ENCODE measurements at places on chromosomes 16 and 17. TPM values are rescaled to one million over a fixed set of nuclear protein-coding genes. Genes with fewer than 3 reads are reported as not detected.
A peak's percentile ranks its signal among the peaks of the same experiment; 100 is the strongest.

The RRAD gene
- 2.4 TPM for total RNA-seq

The IKZF3 gene
- 0.41 TPM for total RNA-seq

The EPX gene
- not detected for total RNA-seq

The FOXO3B gene
- total RNA-seq = 9.4 TPM

The GNG13 gene
- total RNA-seq = not detected

The ADAMTS18 gene
- total RNA-seq = 0.82 TPM

The CLUH gene
- total RNA-seq = 24.1 TPM

The MAP3K14 gene
- 0.82 TPM for total RNA-seq

The KCNH6 gene
- total RNA-seq = not detected

The MYH2 gene
- not detected for total RNA-seq

The OSBPL7 gene
- 7.3 TPM for total RNA-seq

DNA sequence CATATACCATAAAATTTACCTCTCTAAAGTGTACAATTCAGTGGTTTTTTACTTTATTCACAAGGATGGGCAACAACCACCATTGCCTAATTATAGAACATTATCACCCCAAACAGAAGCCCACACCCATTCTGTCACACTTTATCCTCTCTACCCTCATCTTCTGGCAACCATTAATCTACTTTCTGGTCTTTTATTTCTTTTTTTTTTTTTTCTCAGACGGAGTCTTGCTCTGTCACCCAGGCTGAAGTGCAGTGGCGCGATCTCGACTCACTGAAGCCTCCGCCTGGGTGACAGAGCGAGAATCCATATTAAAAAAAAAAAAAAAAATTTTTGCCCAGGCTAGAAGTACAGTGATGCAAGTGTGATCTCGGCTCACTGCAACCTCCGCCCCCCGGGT is 90.7 kb upstream of the CLEC18B start:
- DNase-seq = no peak

DNA sequence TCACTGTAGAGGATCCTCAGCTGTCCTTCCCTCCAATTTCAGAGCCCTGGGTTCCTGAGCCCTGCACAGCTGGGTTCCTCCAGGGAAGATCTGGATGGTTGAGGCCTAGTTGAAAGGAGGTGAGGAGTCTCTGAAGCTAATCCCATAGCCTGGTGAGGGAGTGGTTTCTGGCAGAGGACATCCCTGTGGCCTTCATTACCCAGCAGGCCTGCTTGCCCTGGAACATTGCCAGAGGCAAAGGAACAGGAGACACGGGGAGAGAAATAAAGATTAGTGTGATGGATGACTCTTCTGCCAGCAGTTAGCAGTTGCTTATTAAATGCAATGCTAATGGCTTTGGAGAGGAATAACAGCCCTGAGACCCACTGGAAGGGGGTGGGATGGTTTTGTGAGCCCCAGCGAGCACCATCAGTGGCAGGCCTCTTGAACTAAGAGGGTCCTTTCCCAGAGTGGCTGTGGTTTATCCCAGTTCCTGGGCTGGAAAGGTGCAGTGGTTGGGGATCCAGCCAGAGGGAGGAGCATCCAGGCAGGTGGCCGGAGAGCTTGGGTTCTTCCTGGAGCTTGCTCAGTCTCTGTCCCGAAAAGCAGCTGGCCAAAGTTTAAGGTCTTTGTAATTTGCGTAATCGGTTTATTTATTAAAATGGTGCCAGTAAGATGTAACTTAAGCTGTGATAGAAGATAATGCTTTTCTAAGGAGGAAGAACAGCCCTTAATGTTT is 209.7 kb downstream of the CCDC182 start:
- DNase-seq = no peak

- no peak for DNase-seq
Measured at GRCh38 chr16:85820604-85821372, 21.3 kb downstream of the COX4I1 start.

GRCh38 chr17:37488009-37488604 is 1.6 kb upstream of the DUSP14 start:
- DNase-seq = peak; percentile 22

DNA sequence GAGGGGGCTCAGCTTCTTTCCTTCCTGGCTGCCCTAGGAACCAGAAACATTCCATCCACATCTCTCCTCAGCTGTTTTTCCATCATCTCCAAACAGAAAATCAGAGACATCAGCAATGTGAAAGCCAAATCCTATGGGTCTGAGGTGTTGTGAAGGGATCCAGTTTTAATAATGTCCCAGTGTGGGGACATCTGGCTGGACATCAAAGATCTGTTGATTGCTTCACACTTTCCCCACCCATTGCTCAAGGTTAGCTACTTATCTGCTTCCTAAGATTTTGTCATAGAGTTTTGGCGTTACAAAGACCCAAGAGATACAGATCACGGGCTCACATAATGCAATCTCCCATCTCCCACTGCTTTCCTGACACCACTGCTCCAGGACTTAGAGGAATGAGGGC is 47.8 kb upstream of the AXIN2 start:
- no peak for DNase-seq

DNA sequence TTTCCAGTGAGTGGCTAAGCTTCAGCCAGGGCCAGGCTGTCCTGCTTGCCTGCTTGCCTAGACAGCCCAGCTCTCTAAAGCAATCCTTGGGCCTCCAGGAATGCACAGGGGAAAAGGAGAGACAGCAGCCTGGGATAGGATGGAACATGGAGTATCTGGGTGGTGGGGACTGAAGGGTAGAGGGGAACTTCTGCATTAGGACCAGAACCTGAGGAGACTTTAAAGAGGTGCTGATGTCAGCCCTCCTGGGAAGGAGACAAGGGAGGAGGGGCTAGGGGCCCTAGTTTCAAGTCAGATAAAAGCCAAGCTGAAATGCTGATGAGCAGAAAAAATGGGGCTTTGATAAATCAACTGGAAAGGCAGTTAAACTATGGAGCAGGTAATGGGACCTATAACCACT is 1.8 kb downstream of the HOXB7 start:
- no peak for DNase-seq

DNA sequence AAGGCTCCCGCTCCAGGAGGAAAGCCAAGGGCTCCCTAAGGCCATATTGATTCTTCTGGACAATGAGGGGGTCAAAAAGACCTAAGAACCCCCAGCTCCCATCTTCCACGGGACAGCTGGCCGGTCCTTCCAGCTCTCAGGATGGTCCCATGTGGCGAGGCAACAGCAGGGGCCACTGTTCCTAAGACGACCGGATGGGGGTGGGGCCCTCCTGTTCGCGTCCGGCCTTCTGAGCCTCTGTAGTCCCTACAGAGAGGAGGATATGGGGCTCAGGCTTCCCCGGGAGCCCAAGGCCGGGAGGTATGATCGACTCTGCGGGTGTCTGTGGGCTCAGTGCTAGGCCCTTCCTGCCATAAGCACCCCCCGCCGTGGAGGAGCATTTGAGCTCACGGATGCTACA is 6.0 kb upstream of the DCXR start:
- no peak for DNase-seq

- DNase-seq = no peak
Measured at GRCh38 chr16:64144617-64145016, 977.2 kb downstream of the CDH11 start.

- no peak for DNase-seq
Measured at GRCh38 chr17:30519166-30519565, 42.0 kb downstream of the GOSR1 start.

DNA sequence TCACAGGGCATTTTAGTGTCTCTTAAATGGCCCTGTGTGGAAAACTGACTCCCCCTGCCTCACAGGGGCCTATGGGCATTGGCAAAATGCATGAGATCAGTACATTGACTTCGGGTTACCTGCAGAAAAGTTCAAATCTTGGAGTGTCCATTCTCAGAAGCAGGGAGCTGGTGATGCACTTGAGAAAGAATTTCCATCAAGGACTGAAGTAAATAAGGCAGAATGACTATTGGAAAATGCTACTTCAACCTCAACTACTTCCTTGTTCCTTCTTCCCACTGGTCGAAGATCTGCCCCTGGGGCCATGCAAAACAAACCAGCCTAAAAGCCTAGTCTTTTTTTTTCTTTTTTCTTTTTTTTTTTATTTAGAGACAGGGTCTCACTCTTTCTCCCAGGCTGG is 13.8 kb upstream of the GSDMA start:
- no peak for DNase-seq

- no peak for DNase-seq
Measured at GRCh38 chr17:75691371-75691791, 24.2 kb downstream of the SAP30BP start.

- no peak for DNase-seq
Measured at GRCh38 chr17:31549121-31549524, 157.6 kb downstream of the RAB11FIP4 start.

DNA sequence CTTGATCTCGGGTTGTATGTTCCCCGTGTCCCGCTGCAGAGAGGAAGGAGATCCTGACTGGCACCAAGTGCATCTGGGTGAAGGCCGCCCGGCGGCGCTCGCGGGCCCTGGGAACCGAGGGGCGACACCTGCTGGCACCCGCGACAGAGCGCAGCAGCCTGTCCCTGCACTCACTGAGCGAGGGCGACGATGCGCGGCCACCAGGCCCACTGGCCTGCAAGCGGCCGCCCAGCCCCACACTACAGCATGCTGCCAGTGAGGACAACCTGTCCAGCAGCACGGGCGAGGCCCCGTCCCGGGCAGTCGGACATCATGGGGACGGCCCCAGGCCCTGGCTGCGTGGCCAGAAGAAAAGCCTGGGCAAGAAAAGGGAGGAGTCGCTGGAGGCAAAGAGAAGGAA is 7.5 kb downstream of the BTBD17 start:
- no peak for DNase-seq

- DNase-seq = no peak
Measured at GRCh38 chr16:21214086-21214485, 2.7 kb upstream of the ZP2 start.

GRCh38 chr16:17306745-17307144 is 164.0 kb downstream of the XYLT1 start:
- DNase-seq = no peak

DNA sequence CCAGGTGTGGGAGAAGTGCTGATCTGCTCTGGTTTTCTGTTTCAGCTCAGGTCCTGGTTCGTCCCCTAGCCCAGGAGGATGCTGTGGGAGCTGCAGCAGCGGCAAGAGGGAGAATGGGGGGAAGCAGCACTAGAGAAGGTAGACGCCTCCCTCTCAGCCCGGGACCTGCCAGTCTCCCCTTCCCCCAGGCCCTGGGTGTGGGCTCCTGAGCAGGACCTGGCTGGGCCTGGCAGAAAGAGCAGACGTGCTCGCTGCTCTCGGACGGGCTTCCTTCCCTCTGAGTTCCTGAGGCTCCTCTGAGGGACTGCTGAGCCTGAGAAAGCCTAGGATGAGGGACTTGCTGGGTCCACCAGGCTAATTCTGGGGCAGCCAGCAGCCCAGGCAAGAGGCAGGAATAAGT is 3.1 kb downstream of the PRCD start:
- no peak for DNase-seq

DNA sequence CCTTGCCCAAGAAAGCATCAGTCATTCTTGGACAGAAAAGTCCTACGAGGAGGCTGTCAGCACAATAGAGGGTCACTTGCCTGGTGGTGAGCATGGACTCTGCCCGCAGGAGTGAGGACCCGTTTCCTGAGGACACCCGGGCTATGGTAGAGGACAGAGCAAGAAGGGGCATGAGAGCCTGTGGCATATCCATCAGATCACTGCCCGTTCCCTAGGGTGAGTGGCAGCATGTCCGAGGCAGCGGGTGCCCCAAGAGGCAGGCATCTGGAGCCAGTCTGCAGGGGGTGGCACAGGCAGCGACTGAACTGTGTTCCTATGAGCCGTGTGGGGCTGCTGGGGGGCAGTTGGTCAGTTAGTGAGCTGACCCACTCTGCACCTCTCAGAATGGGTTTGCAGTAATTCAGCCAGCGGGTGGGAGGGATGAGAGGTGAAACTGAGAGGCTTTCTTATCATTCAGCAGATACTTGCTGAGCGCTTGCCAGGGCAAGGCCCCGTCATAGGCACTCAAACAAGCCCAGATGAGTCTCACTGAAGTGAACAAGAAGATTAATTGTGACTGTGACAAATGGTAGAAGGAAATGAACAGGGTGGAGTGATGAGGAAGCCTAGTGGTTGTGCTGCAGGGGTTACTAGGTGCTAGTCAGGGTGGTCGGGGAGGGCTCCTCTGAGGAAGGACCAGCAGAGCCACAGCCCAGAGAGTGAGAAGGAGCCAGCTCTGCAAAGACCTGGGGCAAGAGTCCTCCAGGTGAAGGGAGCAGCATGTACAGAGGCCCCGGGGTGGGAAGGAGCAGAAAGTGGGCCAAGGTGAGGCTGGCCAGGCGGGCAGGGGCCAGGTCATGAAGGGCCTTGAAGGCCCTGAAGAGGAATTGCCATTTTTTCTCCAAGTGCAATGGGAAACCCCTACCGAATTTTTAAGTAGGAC is 87.9 kb downstream of the CLEC16A start:
- no peak for DNase-seq

- DNase-seq = no peak
Measured at GRCh38 chr16:21566891-21567414, 32.4 kb upstream of the METTL9 start.

DNA sequence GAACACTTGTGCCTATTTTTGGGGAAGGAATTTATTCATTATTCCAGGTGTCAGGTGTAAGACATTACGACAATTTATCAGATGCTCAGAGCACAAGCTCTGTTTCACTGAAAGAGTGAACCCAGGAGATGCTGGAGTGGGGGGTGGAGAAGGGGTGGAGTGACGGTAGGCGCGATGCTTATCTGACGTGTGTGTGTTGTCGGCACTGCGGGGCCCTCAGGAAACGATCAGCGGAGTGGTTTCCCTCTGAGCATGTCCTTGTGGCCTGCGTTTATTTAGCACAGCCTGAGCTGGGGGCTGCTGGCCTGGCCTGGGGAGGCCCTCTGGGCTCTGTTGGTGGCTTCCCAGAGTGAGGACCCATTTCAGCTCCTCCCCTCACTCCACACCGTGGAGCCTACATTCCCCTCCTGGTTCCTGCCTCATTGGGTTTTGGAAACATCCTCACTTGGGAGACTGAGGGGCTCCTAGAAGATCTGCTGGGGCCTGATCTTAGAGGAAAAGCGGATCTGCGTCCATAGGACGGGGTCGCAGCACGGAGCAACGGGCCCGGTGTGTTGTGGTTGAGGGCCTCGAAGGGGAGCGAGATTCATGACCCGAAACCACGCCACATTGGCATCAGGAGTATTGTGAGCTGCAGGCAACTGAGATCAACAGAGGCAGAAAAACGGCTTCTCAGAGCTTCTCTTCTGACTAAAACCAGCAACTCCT is 19.0 kb upstream of the GNG13 start:
- no peak for DNase-seq

DNA sequence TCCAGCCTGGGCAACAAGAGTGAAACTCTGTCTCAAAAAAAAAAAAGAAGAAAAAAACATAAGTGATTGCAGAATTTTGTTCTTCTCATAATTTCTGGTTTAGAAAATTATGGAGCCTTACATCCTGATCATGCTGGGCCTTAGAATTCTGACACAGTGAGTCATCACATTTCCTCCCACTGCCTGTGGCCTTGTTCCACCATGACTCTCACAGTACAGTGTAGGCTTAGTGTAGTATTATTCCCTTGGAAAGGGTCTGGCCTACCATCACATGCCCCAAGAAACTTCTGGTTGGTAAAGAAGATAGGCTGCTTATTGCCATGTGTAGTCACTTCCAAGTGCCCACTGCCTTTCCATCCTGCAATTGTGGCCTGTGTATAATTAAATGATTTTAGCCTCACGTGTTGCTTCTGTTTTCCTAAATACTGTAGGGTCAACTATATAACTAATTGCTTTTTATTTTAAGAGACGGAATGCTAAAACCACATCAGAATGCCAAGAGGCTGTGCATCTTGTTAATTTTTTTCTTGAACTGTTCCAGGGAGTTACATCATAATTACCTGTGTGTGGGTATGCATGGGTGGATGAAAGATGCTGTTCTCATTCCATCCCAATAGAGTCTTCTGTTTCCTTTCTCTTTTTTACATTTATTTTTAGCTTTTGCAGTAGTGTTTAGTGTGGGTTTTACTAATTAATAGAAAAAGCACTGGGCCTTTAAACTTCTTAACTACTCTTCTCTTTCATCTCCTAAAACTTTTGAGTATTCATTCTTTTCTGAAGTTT is 25.9 kb downstream of the OGFOD1 start:
- no peak for DNase-seq

- no peak for DNase-seq
Measured at GRCh38 chr16:85816159-85816558, 16.7 kb downstream of the COX4I1 start.
